ENCODE measurements at places on chromosomes 16 and 17. TPM values are rescaled to one million over a fixed set of nuclear protein-coding genes. Genes with fewer than 3 reads are reported as not detected.
A peak's percentile ranks its signal among the peaks of the same experiment; 100 is the strongest.

DNA sequence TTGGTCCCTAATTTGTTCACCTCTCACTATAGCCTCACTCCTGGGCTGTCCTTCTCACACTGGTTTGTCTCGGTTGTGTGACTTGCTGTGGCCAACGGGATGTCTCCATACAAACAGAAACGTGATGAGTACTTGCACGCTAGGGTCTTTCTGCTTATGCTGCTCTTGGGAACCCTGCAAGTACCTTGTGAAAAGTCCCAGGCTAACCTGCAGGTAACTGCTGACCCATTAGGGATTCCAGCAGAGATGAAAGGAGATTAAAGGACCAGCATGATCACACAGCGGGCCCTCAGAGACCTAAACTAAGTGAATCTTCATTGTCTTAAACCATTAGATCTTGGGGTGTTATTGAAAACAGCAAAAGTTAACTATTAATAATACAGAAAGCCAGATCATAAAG lies 562.8 kb upstream of the GOT2 start:
- no peak for DNase-seq

DNA sequence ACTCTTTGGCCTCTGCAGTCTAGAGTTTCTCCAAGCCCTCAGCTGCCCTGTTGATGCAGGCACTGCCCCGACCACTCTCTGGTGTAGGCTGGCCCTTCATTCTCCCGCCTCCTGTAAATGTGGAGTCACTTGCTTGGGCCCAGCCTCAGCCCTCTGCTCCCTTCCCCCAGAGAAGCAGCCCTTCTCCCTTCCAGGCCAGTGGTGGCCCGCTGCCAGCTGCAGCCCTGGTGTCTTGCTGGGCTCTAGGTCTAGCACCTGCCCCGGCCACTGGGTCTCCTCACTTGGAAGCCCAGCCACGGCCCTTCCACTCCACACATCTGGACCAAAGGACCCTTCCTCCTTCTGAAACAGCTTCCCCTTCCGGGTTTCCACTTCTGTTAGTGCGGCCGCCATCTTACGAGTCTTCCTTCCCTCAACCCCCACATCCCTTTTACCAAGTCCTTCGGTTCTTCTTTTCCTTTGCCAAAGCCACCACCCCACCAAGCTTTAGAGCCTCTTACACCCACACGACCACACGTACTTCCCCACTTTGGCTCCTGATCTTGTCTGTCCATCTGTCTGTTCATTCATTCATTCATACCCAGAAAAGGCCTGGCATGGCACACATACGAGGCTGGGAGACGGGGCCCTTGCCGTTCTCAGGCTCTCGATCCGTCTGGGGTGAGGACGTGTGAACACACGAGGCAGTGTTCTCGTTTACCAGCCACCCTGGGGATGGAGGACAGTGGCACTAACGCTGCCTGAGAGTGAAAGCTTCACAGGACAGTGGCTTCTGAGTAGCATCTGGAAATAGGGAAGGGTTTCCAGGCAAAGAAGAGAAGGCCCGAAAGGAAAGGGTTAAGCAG lies 68.0 kb downstream of the ABR start:
- DNase-seq: peak; percentile 79

DNA sequence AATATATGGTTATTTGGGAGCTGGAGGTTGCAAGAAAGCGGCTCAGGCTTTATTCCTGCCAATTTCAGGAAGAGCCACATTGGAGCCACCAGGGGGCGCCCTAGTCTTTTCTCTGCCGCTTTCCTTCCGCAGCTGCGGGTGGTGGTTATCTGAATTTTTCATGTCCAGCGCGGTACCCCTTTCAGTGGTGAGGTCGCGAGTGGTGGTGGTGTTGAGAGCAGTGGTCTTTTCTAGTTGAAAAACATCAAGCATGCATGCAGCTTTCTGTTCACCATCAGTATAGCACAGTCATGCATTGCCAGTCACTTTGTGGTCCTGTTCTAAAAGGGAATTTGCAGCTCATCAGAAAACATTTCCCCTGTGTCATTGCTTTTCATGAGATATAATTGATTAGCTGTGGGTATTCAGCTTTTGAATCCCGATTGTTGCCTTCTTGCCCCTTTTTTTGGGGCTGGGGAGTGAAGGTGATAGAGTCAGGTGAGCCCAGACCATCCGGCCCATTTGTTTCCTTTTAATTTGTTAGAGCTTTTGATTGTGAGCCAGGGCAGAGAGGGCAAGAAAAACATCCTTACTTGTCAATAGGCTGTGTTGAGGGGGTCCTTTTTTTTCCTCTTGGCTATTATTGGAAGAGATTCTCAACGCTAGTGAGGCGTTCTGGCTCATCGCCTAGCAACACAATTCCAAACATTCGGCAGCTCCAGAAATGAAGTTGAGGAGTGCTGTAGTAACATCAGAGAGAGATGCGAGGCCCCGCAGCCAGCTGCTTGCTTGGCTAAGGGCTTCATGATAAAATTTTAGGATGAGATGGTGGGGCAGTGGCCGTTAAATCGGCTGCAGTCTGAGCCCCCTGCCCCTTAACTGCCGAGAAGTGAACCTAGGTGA lies 119.0 kb downstream of the SNX29 start:
- DNase-seq: peak; percentile 70

GRCh38 chr17:2319051-2319450 lies 15.3 kb downstream of the SRR start:
- DNase-seq: no peak

DNA sequence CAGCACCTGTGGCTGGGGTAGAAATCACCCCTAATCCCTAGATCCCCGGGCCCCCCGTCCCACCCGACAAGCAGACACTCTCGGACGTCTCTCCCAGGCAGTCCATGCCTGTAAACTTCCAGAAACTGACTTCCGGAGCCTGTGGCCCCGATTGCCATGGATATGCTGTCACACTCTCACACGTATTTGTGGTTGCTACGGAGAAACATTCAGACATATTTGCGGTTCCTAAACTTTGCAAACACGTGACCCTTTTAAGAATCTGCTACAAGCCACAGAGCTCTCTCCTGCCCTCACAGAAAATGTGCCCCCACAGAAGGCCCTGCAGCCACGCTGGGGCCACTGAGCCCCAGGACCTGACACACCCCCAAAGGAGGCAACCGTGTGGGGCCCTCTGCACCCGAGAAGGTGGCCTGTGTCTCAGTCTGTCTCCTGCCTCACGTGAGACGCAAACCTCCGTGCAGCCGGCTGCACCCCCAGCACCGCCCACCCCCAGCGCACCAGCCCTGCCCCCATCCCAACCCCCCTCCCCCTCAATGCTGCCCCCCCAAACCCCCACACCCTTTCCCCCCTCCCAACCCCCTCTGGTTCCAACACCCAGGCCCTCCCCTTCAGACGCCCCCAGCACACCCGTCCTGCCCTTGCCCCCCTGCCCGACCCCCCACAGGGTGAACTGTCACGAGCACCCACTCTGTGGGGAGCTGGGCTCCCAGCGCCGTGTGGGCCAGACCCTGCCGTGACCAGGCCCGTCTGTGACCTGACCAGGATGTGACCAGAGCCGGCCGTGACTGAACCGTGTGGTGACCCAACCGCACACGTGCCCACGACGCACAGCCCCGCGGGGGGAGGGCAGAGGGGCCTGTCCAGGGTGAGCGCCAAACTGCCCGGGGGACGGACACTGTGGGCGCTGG lies 66.3 kb upstream of the METRNL start:
- DNase-seq: no peak

The KRTAP9-4 gene
- total RNA-seq: not detected

The HS3ST3B1 gene
- 6.0 TPM for total RNA-seq

All from myocyte (in vitro differentiated cells).